ENCODE measurements at places on chromosomes 5 and 9.

GRCh38 chr9:28915202-28915930 is 1342.1 kb upstream of the C9orf72 start:
- H3K27ac ChIP-seq, result no peak overlapping the region
- no peaks in the 10 kb centered on the region for H3K36me3 ChIP-seq
- H3K4me1 ChIP-seq, result no peaks in the 10 kb centered on the region
- DNase-seq, result no peak
- no peak overlapping the region for H3K4me3 ChIP-seq
- no peaks in the 10 kb centered on the region for H3K27me3 ChIP-seq

DNA sequence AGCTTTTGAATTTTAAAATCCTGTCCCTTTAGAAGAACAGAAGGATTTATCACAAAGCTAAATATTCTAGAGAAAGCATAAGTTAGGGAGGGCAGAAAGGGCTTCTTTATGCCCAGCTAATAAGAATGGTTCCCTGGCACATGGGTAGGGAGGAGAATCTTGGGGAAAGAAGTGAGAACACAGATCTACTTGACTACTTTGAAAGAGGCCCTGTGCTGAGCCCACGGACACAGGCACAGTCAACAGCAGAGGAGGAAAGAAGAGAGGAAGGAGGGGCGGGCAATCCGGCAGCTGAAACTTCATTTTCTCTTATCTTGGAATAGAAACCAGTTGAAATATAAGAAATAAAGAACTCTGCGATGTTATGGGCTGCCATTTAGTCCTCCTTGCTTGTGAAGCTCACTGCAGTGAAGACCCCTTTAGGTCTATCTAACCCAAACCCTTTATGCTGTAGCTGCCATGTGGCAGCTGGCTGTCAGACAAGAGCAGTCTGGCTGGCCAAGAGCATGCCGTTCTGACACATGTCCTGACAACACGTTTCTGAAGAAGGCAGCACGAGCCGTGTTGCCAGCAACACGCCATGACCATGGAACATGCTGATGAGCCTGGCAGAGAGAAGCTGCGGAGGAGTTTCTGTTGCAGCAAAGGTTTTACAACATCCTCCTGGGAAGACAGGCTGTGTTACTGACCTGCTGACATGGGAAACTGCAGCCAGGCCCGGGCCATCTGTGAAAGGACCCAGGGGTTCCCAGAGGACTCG is 34.2 kb downstream of the ABLIM3 start:
- H3K27me3 ChIP-seq, result no peaks in the 10 kb centered on the region
- H3K27ac ChIP-seq, result peak overlapping the region; percentile 92
- H3K4me1 ChIP-seq, result peaks cover 6% of the 10 kb centered on the region

- no peak overlapping the region for H3K27ac ChIP-seq
- DNase-seq, result no peak
- no peaks in the 10 kb centered on the region for H3K27me3 ChIP-seq
- peaks cover 30% of the 10 kb centered on the region for H3K4me1 ChIP-seq
- H3K36me3 ChIP-seq, result no peaks in the 10 kb centered on the region
- H3K4me3 ChIP-seq, result no peak overlapping the region
These were observed 370.9 kb upstream of the WWC1 start for GRCh38 chr5:167920589-167920988.

DNA sequence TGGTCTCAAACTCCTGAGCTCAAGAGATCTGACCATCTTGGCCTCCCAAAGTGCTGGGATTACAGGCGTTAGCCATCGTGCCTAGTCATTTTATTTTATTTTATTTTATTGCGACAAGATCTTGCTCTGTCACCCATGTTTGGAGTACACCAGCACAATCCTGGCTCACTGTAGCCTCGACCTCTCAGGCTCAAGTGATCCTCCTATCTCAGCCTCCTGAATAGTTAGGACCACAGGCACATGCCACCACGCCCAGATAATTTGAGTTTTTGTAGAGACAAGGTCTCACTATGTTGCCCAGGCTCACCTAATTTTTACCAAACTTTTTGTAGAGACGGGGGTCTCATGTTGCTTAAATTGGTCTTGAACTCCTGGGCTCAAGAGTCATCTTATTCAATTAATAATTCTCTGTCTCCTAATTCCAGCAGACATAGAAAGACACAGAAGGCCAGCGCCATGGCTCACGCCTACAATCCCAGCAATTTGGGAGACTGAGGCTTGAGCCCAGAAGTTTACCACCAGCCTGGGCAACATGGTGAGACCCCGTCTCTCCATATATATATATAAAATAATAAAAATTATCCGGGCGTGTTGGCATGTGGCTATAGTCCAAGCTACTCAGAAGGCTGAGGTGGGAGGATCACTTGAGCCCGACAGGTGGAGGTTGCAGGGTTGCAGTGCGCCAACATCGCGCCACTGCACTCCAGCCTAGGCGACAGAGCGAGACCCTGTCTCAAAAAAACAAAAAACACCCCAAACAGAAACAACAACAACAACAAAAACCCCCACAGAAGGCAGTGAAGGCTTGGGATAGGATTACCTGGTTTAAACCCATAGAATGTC is 1.0 kb upstream of the UBAP1 start:
- H3K4me3 ChIP-seq, result peak overlapping the region; percentile 72
- H3K36me3 ChIP-seq, result no peaks in the 10 kb centered on the region
- H3K27me3 ChIP-seq, result no peaks in the 10 kb centered on the region
- no peak for DNase-seq
- H3K4me1 ChIP-seq, result peaks cover 4% of the 10 kb centered on the region

DNA sequence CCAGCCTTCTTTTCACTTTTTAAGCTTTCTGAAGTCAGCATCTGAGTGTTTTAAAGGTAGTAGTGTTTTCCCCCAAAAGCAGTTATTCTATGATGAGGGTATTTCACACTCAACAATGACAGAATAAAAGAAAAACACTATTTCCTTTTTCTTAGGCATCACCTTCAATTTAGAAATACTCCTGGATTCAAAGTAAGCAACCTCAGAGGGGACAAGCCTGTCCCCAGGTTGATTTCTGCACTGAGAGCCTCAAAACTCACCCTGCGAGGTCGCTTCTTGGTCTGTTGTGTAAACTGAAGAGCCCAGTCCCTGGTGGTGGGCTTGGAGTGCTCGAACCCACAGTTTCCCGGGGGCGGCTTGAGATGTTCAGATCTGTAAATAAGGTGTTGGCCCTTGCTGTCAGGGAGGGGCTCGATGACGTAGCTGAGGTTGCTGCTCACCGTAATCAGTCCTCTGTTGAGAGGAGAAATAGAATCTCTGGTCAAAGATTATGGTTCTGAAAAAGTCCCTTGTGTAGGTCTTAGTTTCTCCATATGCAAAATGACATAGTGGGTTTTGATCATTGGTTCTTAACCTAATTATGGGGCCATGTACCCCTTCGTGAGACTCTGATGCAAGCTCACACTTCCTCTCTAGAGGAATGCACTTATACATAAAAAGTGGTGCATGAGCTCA is 55.9 kb downstream of the ADAM19 start:
- no peaks in the 10 kb centered on the region for H3K27me3 ChIP-seq
- no peak for DNase-seq
- no peak overlapping the region for H3K27ac ChIP-seq
- no peaks in the 10 kb centered on the region for H3K36me3 ChIP-seq
- H3K4me3 ChIP-seq, result no peak overlapping the region

- H3K4me3 ChIP-seq, result no peak overlapping the region
- no peaks in the 10 kb centered on the region for H3K27me3 ChIP-seq
- no peak overlapping the region for H3K27ac ChIP-seq
- DNase-seq, result no peak
These were observed 459.1 kb downstream of the SPOCK1 start for GRCh38 chr5:137040024-137040423.

DNA sequence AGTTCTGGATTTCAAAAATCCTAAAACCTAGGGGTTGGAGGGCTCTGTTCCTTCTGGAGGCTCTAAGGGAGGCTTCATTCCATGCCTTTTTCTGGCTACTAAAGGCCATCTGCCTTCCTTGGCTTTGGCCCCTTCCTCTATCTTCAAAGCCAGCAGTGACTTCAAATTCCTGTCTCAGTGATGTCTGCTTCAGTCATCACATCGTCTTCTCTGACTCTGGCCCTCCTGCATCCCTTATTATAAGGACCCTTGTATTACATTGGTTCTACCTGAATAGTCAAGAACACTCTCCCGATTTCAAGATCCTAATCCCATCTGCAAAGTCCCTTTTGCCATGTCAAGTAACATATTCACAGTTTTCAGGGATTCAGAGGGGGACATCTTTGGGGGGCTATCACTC is 60.3 kb downstream of the GNA14 start:
- no peak overlapping the region for H3K4me3 ChIP-seq

DNA sequence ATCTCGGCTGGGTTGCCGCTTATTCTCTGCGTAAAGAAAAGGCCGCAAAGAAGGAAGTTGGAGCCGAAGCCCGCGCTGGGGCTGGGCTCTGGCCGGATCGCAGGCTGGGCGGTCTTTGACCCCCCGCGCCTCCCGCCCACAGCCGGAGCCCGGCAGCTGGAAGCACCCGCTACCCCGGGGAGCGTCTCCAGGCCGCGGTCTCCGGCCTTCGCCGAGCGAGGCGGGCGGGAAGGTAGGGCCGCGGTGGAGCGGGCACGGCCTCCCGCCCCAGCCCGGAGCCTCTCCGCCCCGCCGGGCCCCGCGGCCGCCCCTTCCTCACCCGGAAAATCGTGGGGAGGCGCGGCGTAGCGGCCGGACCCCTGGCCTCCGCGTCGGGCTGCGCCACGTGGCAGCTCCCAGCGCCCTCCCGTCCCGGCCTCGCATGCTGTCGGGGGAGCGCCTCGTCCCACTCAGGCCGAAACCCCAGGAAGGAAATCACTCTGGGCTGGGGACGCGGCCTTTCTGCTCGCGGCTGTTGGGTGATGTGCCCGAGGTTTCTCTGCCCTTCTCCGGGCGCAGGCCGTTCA is 12.0 kb downstream of the FOXD1 start:
- no peak overlapping the region for H3K27ac ChIP-seq
- H3K36me3 ChIP-seq, result no peaks in the 10 kb centered on the region
- H3K4me3 ChIP-seq, result no peak overlapping the region
- peak; percentile 23 for DNase-seq

- DNase-seq, result no peak
- H3K36me3 ChIP-seq, result no peaks in the 10 kb centered on the region
- no peaks in the 10 kb centered on the region for H3K4me1 ChIP-seq
- no peak overlapping the region for H3K27ac ChIP-seq
- no peak overlapping the region for H3K4me3 ChIP-seq
These were observed 13.1 kb downstream of the LRRC26 start for GRCh38 chr9:137156567-137157375.

DNA sequence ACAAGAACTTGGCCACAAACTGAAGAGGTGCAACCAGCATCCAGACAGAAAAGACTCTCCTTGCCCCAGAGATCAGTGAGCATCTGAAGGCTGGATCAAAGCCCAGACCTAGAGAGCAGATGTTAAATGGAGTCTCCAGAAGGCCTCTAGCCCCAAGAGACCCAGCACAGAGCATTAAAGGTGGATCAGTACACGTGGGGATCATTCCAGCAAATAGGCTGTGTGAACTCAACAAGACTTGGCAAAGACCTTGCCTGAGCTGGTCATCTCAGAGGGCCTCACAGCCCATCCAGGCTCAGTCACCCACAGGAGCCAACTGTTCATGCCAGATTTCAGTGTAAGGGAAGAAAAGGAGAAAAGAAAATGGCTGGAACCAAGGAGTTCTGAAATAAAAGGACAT is 214.0 kb downstream of the ENC1 start:
- H3K36me3 ChIP-seq, result no peaks in the 10 kb centered on the region
- no peak for DNase-seq
- no peak overlapping the region for H3K4me3 ChIP-seq
- H3K4me1 ChIP-seq, result no peaks in the 10 kb centered on the region

DNA sequence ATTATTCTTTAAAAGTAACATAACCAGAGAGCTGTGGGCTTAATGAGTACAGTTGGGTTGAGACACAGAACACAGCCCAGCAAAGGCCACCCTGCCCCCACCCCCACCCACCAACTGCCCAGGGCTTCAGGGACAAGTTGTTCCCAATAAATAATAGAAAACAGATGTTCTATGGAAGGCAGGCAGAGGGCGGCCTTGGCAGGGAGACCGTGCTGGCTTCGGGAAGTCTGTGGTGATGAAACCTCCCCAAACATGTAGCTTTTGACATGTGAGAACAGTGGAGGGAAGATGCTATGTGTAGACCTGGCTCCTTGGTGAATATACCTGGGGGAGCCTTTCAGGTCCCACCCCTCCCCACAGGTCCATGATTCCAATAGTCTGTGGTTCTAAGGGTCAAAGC is 10.0 kb downstream of the TRAF1 start:
- DNase-seq, result peak; percentile 79
- H3K27ac ChIP-seq, result peak overlapping the region; percentile 55
- H3K36me3 ChIP-seq, result no peaks in the 10 kb centered on the region
- no peaks in the 10 kb centered on the region for H3K27me3 ChIP-seq
- no peak overlapping the region for H3K4me3 ChIP-seq

GRCh38 chr9:29456940-29457339 is 1883.7 kb upstream of the C9orf72 start:
- no peak overlapping the region for H3K27ac ChIP-seq
- H3K27me3 ChIP-seq, result no peaks in the 10 kb centered on the region
- no peaks in the 10 kb centered on the region for H3K36me3 ChIP-seq

GRCh38 chr5:43019614-43020398 is 20.3 kb downstream of the ANXA2R start:
- DNase-seq, result peak; percentile 74
- peaks cover 17% of the 10 kb centered on the region for H3K4me1 ChIP-seq
- H3K27me3 ChIP-seq, result peaks cover 93% of the 10 kb centered on the region
- H3K36me3 ChIP-seq, result no peaks in the 10 kb centered on the region
- peak overlapping the region; percentile 50 for H3K27ac ChIP-seq
- peak overlapping the region; percentile 36 for H3K4me3 ChIP-seq

DNA sequence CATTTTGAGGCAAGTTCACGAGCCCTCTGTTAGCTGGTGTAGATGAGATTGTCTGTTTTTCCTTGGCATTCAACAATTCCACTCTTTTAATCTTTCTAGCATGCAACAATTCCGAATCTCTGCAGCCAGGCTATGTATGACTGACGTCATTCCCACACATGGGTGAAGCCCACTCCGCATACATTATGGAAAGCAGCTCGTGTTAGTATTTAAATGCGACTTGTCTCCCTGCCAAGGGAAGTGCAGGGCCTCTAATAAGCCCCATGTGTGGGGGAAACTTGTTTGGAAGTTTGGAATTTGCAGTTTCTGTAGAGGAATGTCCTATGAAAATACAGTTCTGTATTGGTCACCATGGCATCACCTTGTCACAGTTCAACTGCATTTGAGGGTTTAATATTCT is 146.0 kb upstream of the FBXL7 start:
- H3K4me1 ChIP-seq, result no peaks in the 10 kb centered on the region
- H3K27me3 ChIP-seq, result no peaks in the 10 kb centered on the region
- H3K27ac ChIP-seq, result no peak overlapping the region
- no peak overlapping the region for H3K4me3 ChIP-seq
- H3K36me3 ChIP-seq, result no peaks in the 10 kb centered on the region

DNA sequence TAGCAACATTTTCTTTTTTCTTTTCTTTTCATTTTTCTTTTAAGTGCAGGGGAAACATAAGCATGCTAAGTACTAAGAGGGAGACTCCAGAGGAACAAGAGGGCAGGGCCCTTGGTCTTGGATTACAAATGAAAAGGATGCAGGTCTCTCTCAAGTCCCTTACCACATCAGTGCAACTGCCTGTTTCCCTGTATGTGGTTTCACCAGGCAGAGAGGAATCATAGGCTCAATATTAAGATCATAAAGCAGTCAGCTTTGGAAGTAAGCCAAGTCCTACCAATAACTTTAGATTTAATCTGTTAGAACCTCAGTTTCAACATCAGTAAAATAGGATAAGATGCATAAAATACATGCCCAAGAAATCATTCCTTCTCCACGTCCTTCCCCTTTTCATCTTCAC is 422.7 kb upstream of the PAPPA start:
- no peak overlapping the region for H3K4me3 ChIP-seq
- no peak for DNase-seq
- H3K36me3 ChIP-seq, result no peaks in the 10 kb centered on the region
- H3K27me3 ChIP-seq, result no peaks in the 10 kb centered on the region
- H3K27ac ChIP-seq, result no peak overlapping the region

- DNase-seq, result no peak
- peaks cover 22% of the 10 kb centered on the region for H3K36me3 ChIP-seq
- no peaks in the 10 kb centered on the region for H3K27me3 ChIP-seq
- H3K4me3 ChIP-seq, result no peak overlapping the region
- H3K4me1 ChIP-seq, result no peaks in the 10 kb centered on the region
These were observed 13.8 kb downstream of the LEAP2 start for GRCh38 chr5:132887283-132887682.
